ENCODE measurements at places on chromosomes 3 and 15.

DNA sequence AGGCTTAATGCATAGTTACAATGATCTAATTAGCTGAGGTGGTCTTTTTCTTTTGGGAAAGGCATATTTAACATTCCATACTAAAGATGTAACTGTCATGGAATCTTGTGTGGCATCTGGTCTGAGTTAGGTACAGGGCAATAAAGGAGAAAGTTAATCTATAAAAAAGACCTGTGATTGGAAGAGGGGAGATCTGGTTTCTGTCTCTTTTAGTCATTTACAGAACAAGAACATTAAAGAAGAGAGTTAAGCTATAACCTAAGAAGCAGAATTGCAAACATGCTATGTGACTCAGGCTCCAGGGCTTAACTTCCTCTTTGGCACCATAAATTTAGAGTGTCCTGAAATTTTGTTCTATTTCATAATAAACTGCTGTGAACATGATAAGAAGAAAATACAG lies 47.2 kb upstream of the MME start:
- DNase-seq, result no peak

- no peak for DNase-seq
These were observed 13.2 kb downstream of the ABCC5 start for GRCh38 chr3:184004476-184004875.

DNA sequence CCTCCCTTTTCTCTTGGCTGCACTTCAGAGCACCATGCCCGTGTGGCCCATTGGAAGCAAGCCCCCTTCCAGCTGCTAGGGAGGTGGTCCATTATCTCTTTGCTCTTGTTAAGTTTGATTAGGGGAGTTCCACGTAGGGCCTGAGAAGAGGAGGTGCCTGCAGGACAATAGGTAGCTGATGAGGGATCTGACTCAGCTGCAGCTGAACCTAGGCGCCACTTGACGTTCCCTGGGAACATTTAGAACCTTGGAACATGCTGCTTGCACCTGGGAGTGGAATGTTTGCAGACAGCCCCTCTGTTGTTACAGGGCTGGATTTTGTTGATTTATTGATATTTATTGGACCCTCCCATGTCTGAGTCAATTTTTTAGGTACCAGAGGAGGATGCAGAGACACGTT lies 4.7 kb downstream of the SMAD3 start:
- DNase-seq, result no peak

- DNase-seq, result no peak
These were observed at the start of gene ST8SIA2 for GRCh38 chr15:92393071-92393979. ST8SIA2 (plus strand) TSS chr15:92393881; CDS start chr15:92394065, 184 bp downstream.

DNA sequence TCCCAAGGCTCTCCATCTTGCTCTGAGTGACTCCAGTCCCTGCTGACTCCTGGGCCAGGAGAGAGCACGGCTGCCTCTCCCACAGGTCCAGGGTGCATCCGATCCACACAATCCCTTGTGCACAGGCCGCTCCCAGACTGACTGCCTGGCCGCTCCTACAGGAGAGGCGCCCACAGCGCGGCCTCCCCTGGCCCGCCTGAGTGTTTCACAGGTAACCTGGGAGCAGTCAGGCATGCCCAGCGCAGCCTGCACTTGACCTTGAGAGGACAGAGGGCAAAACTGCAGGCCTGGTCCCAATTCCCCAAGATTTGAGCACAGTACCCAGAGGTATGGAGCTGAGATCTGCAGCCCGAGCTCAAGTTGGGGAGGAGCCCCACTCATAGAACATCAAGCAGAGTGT lies 490.2 kb downstream of the CNTN6 start:
- DNase-seq, result no peak

GRCh38 chr15:48315041-48315440 lies 16.2 kb upstream of the DUT start:
- no peak for DNase-seq

GRCh38 chr3:159775372-159775961 lies 213.2 kb upstream of the IL12A start:
- DNase-seq, result no peak

DNA sequence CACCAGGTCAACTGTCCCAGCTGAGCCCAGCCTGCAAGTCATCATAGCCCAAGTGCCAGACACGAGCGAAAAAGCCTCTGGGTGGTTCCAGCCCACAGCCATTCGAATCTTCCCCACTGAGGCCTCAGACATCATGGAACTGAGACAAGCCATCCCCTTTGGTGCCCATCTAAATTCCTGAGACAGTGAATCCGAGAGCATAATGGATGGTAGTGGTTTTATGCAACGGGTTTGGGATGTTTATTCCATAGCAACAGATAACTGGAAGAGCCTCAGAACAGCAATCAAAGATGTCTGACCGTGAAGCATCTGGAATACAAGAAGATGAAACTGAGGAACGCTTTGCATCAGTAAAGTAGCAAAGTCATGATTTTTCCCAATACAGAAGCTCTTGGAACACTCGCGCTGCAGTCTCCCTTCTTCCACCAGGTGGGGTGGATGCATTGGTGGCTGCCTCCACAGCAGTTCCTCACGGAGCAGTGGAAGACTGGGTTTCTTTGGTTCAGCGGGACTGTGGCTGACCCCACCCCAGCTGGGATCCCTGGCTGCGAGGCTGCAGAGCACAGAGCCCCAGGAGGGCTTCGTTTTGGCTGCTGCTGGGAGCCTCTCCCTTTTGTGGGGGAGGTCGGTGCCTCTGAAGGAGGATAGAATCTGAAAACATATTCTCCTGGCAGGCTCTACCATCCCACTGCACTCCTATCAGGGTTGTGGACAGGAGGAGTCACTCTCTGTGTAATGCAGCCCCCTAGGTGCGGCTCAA lies 26.4 kb upstream of the PDE8A start:
- no peak for DNase-seq

Data from NCI-H510A (cell line).